Neural progenitor cell (in vitro differentiated cells): ENCODE measurements at places on chromosomes 3 and 15. TPM values are rescaled to one million over a fixed set of nuclear protein-coding genes. Genes with fewer than 3 reads are reported as not detected.

The RPS17 gene
- 3,589 and 4,695 TPM in 2 replicates for total RNA-seq

The AGTR1 gene
- total RNA-seq: 0.09 TPM in 1 of 2 replicates, not detected in the other

The SIDT1 gene
- total RNA-seq: not detected in 2 replicates

The KBTBD13 gene
- total RNA-seq: not detected in 2 replicates

The LRRC49 gene
- 33.5 and 62.4 TPM in 2 replicates for total RNA-seq

The NECTIN3 gene
- total RNA-seq: 39.8 and 71.5 TPM in 2 replicates
